ENCODE measurements at places on chromosomes 7 and 10.

- no peak for DNase-seq
Measured at GRCh38 chr10:88108115-88108610, 244.7 kb downstream of the PTEN start.

- DNase-seq: no peak
Measured at GRCh38 chr7:117896339-117896738, 23.1 kb upstream of the CTTNBP2 start.

GRCh38 chr7:46432708-46433107 is 511.6 kb upstream of the IGFBP3 start:
- DNase-seq: peak; percentile 98

DNA sequence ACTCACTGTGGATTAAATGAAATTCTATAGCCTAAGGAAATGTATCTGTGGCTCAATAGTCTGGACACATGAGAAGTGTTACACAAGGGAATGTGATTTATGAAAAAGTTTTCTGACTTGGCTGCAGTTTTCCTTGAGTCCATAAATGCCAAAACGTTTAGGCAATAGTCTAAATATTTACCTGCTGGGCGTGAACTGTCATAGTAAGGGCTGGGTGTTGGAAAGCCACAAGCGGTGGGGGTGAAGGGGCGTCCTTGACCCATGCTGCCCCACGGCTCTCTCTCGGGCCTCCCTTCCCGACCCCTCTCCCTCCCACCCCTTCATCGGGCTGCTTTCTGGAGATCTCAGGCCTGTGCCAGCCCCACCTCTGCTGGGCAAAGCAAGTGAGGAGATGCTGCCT is 223.7 kb downstream of the BUB3 start:
- no peak for DNase-seq

DNA sequence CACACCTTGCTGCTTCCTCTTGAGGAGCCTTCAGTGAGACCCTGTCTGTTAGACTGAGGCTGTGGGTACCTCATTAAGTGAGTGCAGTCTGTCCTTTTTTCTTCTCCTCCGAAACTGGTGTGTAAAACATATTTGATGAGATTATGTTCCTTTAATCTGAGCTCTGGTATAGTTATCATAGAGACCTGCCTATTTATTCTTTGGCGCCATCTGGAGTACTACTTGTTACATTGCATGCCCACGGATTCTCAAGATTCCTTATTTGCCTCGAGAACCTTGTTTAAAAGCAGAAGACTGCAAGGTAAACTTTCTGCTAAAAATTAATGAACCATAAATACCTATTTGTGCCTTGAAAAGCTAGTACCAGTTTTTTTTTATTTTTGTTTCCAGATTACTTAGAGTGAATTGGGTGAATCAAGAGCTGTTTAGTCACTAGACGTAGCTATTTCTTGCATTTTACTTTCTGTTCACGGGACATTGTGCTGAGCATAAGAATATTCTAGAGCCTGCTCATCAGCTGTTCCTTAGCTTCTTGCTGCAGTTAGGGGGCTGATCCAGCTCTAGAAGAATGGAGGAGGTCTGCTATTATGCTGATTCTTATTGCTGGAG is 16.9 kb upstream of the STMP1 start:
- DNase-seq: peak; percentile 56

DNA sequence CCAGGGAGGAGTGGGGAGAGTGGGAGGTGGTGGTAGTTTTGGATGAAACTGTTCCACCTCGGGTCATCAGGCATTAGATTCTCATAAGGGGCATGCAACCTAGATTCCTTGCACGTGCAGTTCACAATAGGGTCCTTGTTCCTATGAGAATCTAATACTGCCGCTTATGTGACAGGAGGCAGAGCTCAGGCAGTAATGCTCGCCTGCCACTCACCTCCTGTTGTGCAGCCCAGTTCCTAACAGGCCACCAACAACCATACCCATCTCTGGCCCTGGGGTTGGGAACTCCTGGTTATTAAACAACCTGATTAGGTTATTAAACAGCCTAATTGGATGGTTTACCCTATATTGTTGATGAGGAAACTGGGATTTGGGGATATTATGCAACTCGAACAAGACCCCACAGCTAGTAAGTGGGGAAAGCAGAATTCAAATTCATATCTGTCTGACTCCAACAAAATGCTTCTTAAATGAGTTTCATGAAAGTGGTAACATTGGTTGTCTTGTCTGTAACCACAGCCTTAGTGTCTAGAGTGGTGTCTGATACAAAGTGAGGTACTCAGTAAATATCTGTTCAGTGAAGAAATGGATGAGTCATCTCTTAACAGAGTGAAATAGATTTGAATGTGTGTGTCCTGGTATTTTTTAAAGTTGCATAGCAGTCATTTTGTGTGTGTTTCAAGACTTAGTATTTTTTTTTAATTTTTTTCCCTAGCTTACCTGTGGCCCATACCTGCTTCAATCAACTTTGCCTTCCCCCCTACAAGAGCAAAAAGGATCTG is 101.6 kb downstream of the HECTD2 start:
- DNase-seq: peak; percentile 93

DNA sequence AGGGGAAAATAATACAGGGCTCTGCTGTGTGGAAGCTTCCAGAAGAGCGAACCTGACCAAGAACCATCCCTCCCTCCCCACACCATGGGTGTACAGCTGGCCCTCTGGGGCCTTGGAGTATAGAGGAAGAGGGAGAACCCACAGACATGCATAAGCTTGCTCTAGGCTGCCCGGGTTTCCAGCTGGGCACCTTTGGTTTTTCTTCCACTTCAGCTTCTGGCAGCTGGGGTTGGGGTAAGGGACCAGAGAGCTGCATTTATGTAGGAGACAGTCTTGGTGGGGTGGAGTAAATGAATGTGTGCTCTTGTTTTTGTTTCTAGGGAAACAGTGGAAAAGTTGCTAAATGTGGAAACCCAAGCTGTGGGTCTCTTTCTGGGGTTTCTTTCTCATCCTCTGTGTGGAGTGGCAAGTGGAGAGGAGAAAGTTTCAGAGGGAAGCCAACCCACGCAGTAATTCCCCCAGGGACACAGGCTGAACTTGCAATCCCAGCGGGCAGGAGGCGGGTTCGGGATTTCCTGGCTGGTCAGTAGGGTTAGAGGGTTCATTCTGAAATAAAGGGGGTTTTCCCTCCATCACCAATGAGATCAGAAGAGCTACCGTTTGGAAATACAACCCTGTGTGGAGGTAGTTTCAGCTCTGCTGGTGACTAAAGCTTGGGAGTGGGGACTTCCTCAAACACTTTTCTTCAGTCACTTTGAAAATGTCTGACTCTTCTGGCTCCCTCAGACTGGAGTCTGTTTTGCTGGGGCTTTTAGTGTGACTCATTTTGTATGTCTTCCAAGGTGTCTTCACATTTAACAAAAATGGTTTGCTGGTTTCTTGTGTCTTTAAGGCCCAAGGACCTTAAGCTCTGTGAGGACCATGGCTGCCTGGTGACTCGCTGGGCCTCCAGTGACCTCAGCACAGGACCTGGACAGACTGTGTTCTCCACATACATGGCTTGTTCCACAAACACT is 22.2 kb upstream of the SRGN start:
- no peak for DNase-seq

DNA sequence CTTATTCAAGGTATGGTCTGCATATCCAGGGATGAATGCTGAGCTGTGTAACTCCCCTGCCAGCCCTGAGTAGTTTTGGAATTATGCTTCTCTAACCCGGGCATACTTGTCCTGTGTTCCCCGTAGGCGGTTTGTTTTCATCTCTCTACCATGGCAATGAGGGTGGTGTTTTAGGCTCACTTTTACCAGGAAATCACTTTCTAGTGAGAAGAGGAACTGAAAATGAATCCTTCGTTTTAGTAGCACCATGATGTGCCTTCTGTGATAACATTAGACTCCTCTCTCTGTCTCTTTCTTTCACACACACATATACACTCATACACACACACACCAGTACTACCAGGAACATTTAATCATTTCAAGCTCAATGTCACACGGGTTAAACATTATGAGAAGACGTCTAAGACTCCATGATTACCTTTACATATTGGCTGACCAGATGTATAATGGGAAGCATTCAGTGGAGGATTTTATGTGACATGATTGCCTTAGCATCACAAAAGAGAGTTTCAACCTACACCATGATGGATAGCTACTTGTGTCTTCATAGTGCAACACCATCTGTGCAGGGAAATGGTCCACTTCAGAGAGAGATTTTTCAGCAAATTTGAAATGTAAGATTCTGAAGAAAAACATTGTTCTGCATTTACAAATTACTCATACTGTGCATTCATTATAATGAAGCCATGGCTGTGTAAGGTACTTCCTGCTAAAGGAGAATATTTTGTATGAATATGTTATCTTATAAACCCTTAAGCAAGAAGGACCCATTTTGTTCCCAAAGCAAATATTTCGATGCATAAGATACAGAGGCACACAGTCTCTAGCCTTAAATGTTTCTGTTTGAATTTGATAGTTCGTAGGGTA is 31.0 kb upstream of the PFKP start:
- no peak for DNase-seq

GRCh38 chr7:129821476-129821875 is 131.3 kb downstream of the UBE2H start:
- no peak for DNase-seq

DNA sequence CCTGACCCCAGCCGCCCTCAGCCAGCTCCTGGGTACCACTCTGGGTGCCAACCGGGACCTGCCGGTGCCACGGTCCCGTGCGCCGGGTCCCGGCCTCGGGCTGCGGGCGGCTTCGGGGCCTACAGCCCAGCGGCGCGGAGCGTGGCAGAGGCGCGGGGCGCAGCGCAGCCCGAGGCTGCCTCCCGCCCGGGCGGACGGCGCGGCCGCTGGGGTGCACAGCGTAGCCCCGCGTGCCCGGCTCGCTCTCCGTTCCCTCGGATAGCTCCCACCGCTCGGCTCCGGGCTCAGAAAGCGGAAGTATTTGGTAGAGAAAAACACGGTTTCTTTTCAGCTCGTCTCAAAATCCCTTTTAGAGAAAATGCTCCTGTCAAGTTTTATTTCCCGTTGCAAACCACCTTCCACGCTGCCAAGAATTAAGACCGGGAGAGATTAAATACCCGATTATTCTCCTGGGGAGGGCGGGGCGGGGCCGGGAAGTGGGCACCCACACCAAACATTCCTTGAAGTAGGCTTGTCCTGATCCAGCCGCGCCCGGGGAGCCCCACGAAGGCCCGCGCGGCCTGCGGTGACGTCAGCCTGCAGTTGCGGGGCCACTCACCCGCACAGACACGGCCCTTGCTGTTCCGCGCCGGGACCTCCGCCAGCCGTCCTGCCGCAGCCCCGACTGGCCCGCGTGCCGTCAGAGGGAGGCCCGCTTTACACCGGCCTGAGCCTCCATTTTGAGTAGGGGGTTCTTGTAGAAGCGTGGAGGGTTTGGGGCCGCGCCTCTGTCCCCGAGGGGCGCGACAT is 7.2 kb downstream of the HOXA13 start:
- DNase-seq: no peak

DNA sequence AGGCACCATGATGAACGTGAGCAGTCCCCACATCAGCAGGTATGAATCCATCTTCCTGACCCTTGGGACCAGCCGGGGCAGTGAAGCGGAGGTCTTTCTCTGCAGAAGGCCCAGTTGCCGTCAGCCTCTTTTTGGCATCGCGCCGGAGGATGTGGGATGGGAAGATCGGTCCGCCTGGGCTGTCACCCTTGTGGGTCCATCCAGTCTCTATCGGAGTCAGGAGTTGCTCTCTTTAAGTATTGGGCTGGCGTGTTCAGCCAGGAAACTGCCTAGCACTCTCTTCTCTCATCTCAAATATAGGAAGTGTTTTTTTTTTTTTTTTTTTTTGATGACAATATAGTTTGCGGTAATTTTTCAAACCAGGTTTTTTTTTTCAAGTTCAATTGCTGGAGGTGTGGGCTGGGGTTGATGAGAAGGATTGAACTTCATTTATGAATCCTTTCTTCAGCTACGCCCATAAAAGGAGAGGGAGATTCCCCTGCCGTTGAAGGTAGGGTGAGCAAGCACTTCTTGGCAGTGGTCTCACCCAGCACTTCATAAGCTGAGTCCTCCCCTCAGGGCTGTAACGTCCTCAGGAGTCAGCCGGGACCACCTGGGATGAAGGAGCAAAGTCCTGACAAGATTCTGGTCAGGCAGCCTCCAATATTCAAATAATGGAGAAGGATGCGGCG is at the start of gene IL2RA:
Gene IL2RA, minus strand, starts transcription at position 267 of the 671 bp plus-strand sequence. Its CDS starts 216 bp downstream, at position 51.
- DNase-seq: no peak

- DNase-seq: no peak
Measured at GRCh38 chr10:71804077-71804476, 30.8 kb upstream of the VSIR start.

- no peak for DNase-seq
Measured at GRCh38 chr7:3730276-3730675, 429.2 kb downstream of the SDK1 start.

DNA sequence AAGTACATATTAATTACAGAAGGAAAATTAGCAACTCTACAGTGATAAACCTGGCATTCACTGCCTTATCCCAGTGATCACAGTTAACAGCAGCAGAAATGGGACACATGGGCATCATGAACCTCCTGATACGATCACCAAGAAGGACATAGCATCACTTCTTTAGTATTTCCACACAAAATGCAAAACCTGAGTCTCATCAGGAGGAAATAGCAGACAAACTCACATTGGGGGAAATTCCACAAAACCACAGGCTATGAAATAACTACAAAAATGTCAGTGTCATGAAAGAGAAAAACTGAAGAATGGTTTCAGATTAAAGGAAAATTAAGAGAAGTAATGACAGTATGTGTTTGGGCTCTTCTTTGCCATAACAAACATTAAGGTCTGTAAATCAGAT is 12.0 kb upstream of the PURB start:
- no peak for DNase-seq

DNA sequence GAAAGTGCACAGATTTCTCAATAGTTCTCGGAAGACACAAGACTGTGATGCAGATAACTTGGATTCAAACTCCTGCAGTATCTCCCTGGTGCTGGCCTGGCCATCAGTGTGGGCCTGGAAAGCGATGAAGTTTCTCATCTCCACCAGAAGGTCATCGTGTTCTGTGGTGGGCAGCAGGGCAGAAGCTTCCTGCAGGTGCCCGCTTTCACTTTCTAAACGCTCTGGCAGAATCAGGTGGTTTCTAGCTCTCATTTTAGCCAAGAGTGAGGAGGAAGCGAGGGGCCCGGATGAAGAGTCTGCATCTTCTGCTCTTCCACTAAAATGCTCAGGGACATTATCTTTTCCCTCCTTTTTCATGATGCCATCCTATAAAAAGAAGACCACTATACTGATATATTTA is 63.0 kb upstream of the DRGX start:
- DNase-seq: peak; percentile 58

DNA sequence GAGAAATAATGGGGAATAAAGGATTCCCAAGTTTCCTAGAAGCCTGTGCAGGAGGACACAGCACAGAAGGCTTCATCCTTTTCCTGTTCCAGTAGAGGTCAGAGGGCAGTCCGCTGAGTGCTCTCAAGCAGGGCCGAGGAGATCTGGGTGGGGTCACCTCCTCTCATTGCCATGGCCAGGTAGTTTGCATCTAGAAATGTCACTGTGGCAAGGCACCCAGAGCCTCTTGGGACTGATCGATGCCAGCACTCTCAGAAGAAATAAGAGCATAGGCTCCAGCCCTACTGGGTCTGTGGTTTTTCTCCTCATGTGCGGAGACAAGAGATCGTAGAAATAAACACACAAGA is 7.9 kb downstream of the NUB1 start:
- no peak for DNase-seq

All from amniotic epithelial cell (primary cell).